ENCODE measurements at places on chromosomes 11 and 22.

DNA sequence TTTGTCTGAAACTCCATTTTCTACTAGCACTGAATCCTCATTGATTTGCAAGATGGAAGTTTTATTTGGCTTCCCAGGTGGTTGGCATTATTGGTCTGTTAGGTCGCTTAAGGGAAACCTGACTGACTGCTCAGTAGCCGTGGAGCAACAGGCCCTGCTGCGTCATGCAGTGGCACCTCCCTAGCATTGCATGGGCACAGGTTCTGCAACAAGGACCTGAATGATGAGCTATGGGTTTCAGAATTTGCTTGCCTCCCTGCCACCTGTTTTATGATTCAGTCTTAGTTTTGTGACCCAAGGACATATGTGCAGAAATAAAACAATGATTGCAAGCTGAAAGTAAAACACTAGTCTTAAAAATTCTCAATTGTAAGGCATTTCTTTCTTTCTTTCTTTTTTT, 128.5 kb downstream of the SLC1A2 start:
- no peak for DNase-seq

GRCh38 chr11:96145163-96145585, 197.8 kb downstream of the MAML2 start:
- no peak for DNase-seq

GRCh38 chr11:14638561-14638960, 5.0 kb upstream of the PDE3B start:
- DNase-seq, result peak; percentile 88

- peak; percentile 37 for DNase-seq
These were observed 98.6 kb downstream of the KIAA1671 start for GRCh38 chr22:25051073-25051472.

DNA sequence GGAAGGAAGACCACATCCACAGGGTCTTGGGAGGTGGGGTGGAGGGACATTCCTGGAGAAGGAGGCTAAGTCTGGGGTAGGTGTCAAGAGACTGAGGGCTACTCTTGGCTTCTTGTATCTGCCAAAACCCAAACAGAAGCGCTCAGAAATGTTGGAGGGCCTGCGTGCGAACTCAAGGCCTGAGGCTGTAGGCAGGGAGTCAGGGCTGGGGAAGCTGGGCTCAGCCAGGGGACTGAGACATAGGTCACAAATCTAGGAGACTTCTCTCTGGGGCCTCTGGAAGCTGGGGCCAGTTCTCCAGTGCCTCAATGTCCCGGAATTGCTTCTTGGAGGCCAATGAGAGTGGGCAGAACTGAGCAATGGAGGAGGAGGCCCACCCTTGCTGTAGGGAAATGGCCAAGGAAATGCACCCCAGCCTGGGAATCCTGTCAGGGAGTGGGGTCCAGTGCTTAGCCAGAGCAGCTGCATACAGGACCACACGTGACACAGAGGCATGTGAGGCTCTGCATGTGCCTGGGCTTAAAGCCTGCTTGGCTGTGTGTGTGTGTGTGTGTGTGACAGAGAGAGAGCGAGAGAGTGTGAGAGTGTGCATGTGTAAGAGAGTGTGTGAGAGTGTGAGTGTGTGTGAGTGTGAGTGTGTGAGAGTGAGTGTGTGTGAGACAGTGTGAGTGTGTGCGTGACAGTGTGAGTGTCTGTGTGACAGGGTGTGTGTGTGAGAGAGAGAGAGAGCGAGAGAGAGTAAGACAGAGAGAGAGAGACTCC, 141.3 kb downstream of the ST3GAL4 start:
- no peak for DNase-seq

DNA sequence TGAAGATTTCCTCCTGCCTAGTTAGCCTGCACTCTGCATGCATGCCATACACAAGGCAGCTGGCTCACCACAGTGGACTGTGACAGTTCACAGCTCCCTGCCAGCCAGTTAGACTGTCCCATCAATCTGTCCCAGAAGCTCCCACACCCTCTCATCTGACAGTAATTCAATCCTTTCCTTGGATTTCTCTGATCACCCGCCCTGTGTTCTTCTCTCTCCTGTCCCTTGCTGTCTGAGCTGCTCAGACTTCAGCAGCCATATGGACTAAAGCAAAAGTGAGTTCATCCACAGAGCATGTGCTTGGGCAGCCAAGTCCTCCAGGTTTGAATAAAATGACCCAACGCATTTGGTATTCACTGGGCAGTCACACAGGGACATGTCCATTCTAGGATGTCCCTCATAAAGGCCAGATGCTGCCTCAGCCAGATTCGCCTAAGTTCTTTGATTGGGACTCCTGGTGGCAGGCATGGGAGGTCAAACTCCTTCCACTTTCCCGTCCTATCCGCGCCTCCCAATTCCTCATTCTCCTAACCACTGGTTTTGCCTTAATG, 54.5 kb upstream of the ZBTB44 start:
- DNase-seq, result no peak

GRCh38 chr22:17964643-17965042, 59.7 kb downstream of the MICAL3 start:
- DNase-seq, result no peak

DNA sequence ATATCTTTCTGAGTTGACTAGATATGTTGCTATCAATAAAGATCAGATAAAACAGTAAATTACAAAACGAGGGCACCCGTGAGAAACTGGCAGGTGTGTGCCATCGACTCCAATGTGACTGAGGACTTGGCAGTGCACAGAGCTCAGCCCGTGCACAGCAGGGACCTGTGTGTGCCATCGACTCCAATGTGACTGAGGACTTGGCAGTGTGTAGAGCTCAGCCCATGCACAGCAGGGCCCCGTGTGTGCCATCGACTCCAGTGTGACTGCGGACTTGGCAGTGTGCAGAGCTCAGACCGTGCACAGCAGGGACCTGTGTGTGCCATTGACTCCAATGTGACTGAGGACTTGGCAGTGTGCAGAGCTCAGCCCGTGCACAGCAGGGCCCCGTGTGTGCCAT, 347.2 kb upstream of the B3GAT1 start:
- DNase-seq, result no peak
